ENCODE measurements at places on chromosomes 5 and 9.

DNA sequence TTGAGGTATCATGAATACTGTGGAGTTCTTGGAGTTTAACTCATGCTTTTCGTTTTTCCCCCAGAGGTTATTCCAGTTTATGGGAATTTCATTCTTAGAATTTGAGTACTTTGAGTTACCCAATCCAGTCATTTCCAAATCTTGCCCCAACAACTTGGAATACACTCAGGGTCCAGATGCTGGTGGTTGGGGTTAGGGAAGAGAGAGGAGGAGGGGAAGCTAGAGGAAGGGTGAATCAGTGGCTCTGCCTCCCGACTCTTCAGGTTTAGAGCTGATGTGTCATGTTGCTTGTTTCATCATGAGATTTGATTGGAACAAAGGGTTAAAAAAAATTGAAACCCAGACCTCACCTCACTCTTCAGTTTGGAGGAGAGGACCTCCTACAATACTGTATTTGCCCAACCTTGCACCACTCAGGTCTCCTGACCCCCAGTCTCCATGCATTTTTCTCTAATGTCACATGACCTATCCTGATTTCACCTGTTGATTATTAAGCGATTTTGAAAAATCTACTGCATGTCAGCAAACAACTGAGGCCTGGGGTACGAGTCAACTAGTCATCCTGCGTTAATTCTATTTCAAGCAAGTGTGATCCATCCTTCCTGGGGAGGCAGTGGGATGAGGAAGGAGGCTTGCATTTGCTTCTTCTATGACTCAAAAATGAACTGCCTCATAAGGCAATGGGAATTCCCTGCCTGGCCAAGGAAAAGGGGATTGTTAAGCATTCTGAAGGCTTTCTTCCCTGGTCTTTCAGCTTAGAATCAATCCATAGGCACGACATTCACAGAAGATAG is 6.2 kb upstream of the SLC1A3 start:
- no peak for DNase-seq

DNA sequence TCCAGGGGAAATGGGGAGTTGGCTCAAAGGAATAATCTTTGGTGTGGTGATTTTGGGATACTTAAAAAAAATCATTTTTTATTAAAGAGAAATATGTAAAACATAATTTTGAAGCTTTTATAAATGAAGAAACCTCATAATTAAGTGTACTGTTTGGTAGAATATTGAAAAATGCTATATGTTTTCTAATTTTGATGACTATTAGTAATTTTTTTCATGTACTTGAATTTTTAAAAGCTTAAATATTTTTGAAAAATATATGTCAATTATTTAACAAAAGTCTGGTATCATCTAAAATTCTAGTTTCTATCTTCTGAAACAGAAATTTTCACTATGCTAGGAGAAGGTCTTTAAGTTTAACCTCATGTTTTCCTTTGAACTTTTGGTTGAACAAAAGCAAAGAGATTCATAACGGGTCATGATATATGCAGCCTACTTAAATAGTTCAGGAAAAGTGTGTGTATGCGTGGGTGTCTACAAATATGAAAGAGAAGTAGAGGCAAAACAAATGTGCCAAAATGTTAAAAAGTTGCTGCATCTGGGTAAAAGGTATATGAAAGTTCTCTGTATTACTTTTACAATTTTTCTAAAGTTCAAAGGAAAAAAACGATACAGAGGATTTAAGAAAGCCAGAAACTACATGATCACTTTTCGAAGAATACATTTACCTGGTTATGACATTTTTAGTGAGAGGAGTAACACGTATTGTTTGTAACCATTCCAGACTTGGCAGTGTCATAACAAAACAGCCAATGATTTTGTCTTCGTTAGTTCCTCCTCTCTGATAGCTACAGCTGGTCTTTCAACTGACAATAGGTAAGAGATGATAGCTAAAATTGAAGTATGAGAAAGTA is 117.3 kb upstream of the TNFAIP8 start:
- DNase-seq, result no peak

GRCh38 chr9:109098171-109098959 is 21.4 kb downstream of the TMEM245 start:
- DNase-seq, result peak; percentile 56

- DNase-seq, result peak; percentile 35
These were observed 44.0 kb upstream of the SVEP1 start for GRCh38 chr9:110623462-110624025.

GRCh38 chr5:17769277-17769676 is 135.0 kb downstream of the TAF11L14 start:
- DNase-seq, result no peak

- DNase-seq, result no peak
These were observed 43.8 kb downstream of the NDFIP1 start for GRCh38 chr5:142152384-142152732.

DNA sequence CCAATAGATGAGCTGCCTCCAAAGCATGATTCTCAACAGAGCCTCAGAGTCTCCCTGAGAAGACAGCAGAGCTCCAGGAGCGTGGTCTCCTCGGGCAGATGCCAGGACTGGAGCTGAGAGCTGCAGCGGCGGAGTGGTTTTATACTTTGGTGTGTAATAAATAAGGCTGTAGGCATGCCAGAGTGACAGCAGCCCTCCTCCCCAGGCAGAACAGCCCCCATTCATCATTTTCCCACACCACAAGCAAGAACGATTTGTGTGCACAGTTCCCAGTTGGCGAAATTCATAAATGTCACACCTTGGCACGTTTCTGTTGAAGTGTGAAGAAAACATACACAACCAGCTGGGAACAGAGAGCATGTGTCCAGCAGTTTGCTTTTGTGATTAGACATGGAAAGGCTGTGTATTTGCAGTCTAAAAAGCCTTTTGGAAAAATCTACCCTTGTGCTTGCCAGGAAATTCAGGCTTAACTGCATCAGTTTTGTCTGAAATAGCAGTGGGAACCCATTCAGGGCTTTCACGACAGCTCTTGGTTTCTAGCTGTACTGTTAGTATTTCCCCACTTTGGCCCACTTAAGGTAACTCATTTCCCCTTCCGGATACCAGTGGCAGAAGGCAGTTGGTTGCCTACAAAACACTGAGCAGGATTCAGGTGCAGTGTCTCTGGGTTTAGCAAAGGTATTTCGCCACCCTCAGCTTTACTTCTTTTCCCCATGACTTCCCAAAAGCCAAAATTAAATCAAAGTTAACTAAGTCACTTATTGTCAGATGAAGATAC is at the start of gene C1QTNF3:
C1QTNF3 (minus strand) TSS at position 115 of the 778 bp plus-strand sequence; CDS start at position 27, 88 bp downstream.
- no peak for DNase-seq

- DNase-seq, result no peak
These were observed 331.9 kb downstream of the ADAMTS6 start for GRCh38 chr5:65149827-65150226.

DNA sequence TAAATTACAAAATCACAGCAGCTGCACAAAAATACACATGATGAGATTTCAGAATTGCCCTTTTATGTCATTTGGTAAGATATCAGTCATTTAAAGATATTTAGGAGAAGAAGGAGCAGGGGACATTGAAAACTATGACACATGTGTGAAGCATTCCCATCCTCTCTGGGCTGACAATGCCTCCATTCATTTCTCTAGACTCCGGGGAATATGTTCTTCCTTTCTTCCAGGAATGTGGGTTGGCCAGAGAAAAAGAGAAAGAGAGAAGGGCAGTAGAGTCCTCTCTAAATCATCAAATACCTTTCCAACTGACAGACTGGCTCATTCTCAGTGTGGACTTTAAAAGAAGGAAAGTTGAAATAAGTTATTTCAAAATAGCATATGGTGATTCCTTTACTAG is 205.6 kb upstream of the ADAMTSL1 start:
- DNase-seq, result no peak

GRCh38 chr5:154782812-154783592 is 27.8 kb downstream of the LARP1 start:
- no peak for DNase-seq

DNA sequence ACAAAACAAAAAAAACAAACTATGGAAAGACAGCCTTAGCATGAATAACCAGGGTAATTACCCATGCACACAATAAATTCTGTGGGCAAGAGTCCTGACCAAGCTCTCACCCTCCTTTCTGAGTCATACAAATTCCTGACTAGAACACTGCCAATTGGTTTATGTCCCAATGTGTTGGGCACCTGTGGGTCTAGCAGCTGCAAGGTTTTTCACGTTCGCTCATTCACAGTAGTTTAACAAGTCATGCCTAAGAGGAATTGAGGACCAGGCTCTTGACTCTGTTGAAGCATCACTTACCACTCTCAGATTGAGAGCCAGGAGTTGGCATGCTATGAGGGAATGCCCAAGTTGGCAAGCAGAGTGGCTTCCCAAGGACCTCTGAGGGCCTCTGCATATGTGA is 205.5 kb upstream of the SLC24A2 start:
- no peak for DNase-seq

DNA sequence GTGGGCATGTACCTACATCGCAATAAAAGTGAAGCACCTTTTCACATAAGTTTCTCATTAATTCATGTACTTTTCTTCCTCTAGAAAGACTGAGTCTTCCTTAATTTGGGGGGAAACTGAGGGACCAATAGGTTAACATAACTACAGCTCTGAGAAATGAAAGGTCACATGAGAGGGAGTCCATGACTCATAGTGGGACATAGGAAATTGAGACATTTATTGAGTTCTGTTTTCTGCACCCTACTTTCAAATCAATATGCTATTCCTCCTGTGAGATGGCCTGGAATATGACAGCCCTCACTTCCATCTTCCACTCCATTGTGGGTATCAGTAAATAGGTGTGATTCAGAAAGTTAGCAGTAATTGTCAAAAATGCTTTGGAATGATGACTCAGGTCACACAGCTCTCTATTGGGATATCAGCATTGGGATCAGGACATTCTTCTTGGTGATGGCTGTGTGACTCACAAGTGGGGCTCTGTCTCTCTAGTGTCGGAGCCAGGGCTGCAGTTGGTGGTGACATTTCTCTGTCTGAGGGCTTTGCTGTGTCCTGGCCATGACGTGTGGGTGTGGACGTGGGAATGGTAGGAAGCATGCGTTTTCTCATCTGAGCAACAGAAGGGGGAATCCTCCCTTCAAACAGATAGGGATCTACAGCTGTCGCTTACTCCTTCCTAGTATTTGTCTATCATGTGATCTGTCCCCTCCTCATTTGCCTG is 125.0 kb downstream of the TRIO start:
- peak; percentile 66 for DNase-seq

- DNase-seq, result no peak
These were observed 111.3 kb upstream of the TNPO1 start for GRCh38 chr5:72705178-72705577.

- DNase-seq, result no peak
These were observed 74.5 kb upstream of the TBCA start for GRCh38 chr5:77850536-77851175.

- DNase-seq, result peak; percentile 79
These were observed 60.7 kb downstream of the LHFPL2 start for GRCh38 chr5:78587775-78588291.

DNA sequence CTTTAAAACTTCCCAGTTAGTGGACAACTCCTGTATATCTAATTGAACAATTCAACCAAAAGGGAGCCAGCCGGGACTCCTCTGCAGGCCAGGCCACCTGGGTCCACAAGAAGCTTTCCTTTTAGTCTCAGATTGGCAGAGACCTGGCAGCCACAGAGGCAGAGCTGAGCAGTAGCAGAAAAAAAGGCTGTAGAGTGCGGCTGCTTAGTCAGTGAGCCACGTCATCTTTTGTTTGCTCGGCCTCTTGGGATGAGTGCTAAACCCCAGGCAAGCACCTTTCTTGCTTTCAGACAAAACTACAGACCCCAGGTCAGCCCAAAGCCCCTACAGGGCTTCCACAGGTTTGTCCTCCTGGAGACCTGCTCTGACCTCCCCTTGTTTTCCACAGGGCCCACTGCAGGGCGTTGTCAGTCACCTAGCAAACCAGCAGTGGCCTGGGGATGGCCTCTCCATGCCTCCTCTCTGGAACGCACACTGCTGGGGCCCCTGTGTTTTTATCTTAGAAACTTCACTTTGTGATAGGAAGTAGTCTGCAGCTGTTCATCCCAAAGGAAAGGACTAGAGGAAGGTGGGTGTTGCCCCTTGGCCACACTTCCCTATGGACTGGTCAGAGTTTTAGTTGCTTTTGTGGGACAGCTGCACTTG is 49.9 kb downstream of the SHB start:
- DNase-seq, result peak; percentile 51

GRCh38 chr9:87443006-87443405 is 54.7 kb upstream of the DAPK1 start:
- DNase-seq, result no peak

- DNase-seq, result no peak
These were observed 142.8 kb downstream of the PALM2AKAP2 start for GRCh38 chr9:109922617-109923470.

- peak; percentile 39 for DNase-seq
These were observed 334.7 kb downstream of the NR2F1-AS1 start for GRCh38 chr5:93246090-93246855.

DNA sequence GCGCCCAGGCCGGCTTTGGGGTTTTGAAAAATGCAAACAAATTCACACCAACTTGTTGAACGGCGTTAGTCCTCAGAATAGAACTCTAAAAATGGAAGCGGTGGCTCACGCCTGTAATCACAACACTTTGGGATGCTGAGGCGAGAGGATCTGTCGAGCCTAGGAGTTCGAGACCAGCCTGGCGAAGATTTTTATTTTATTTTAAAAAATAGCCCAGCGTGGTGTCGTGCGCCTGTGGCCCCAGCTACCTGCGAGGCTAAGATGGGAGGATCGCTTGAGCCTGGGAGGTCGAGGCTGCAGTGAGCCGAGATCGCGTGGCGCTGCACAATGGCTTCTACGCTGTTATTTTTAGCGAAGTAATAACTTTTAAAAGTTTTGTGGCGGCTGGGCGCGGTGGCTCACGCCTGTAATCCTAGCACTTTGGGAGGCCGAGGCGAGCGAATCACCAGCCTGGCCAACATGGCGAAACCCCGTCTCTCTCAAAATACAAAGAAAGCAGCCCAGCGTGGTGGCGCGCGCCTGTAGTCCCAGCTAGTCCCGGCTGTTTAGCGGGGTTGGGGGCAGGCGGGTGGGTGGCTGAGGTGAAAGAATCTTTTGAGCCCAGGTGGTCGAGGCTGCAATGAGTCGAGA is 694 bp upstream of the PLIN2 start:
- DNase-seq, result no peak

GRCh38 chr5:79236362-79236969 is 535 bp downstream of the JMY start:
- no peak for DNase-seq

- DNase-seq, result no peak
These were observed 78.8 kb upstream of the NFIL3 start for GRCh38 chr9:91502475-91502874.

DNA sequence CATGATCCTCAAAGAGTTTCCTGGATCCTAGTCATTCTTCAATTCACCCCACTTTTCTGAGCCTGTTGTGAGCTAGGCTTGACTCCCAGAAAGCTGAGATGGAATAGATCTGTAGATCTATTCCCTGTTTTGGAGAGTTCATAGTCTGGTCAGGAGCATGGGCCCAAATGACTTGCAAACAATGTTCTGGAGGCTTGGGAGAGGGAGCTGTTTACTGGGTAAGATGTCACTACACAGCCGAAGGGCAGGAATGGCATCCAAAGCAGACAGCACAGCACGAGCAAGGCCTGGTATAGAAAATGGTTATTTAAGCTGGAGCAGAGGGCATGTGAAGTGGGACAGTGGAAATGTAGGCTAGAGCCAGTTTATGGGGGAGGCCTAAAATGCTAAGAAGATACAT is 152.5 kb upstream of the ALDH1B1 start:
- DNase-seq, result no peak

DNA sequence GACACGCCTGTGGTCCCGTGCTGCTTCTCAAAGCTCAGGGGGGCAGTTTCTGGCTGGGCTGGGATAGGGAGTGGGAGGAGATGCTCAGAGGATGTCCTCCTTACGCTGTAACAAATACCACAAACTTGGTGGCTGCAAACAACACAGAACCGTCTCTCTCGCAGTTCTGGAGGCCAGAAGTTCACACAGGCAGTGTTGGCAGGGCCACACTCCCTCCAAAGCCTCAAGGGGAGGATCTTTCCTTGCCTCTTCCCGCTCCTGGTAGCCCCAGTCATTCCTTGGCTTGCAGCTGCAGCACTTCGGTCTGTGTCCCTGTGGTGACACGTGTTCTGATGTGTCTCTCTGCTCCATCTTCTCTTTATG is 10.4 kb upstream of the ORM1 start:
- DNase-seq, result no peak
